Stimulated activated CD8-positive, alpha-beta memory T cell treated with anti-CD3 and anti-CD28 coated beads, Interleukin-15, amount 100 ng/mL, for 4 hours (primary cell): ENCODE measurements at places on chromosomes 7 and 10.

DNA sequence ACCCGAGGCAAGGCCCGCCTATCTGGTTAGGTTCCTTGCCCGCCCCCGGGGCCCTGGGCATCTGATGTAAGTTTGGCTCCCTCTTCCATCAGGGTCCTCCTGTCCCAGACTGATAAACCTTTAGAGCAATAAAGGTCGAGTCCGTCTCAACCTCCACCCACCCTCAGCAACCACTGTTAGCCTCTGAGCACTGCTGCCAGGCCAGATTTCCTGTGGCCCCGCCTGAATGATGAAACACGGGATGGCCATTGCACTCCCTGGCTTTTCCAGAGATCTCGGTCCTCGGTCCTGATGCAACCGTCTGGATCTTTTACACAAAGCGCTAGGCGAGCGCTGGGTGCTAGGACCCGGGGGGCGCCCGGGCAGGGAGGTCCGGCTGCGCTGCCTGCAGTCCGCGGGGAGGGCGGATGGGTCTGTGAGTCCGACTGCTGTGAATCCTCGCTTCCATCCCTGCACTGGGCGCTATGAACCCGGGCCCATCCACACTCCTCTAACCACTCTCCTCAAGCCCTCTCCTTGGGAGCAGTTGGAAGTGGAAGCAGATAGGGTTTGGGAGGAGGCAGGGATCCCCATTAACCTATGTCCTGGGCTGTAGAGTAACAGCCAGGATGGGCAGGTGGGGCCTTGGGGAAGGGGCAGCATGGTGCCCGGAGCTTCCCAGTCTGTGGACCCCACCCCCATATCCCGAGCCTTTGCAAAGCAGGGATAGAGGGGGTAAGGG is 875 bp upstream of the DDIT4 start:
- no peak for DNase-seq

- no peak for DNase-seq
Measured at GRCh38 chr7:6290319-6290741, 17.9 kb upstream of the CYTH3 start.

GRCh38 chr10:15196021-15196834 is 27.7 kb upstream of the NMT2 start:
- DNase-seq = no peak

DNA sequence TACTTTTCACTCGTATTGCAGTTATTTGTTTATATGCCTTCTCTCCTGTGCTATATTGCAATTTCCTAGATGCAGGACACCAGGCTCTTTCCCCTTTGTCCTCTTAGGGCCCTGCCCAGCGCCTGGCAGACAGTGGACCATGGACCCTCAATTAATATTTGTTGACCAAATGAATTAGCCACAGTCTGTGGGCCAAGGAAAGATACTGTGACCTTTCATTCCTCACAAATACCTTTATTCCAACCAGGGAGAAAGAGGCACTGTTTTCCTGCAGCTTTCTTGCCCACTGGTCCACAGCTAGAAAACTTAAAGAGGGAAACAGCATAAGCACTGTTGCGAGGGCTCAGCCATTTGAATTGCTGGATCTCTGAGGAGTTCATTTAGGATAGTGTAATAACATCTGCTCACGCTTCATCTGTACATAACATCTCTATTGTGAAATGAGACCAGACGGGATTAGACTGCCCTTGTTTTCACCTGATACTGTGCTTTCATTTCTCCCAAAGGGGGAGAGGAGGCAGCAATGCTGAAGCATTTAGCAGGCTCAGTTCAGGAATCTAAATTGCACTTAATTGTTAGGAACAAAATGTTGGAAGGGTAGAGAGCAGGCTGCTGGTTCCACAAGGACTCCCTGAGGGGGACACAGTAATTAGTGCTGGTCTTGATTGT is 46.7 kb downstream of the TNS3 start:
- DNase-seq = no peak

GRCh38 chr7:36388423-36388822 is 1.2 kb upstream of the ANLN start:
- DNase-seq = no peak

- DNase-seq = no peak
Measured at GRCh38 chr7:138891446-138891810, 89.8 kb downstream of the KIAA1549 start.

DNA sequence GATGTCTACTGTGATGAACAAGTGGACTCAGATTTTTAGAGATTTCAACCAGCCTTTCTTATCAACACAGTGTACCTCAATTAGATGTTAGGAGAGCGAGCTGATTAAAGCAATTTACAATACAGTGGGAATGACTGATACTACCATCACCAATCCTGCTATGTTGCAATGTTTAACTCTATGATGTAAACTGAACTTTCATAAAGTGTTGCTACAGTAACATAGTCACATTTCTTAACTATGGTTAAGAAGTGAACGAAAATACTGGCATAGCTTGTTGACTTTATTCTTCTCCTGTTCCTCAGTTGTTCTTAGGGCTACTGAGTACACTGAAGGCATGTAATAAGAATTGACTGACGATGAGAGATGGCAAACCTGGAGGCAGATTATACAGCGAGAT is 139.8 kb downstream of the MYOF start:
- no peak for DNase-seq

DNA sequence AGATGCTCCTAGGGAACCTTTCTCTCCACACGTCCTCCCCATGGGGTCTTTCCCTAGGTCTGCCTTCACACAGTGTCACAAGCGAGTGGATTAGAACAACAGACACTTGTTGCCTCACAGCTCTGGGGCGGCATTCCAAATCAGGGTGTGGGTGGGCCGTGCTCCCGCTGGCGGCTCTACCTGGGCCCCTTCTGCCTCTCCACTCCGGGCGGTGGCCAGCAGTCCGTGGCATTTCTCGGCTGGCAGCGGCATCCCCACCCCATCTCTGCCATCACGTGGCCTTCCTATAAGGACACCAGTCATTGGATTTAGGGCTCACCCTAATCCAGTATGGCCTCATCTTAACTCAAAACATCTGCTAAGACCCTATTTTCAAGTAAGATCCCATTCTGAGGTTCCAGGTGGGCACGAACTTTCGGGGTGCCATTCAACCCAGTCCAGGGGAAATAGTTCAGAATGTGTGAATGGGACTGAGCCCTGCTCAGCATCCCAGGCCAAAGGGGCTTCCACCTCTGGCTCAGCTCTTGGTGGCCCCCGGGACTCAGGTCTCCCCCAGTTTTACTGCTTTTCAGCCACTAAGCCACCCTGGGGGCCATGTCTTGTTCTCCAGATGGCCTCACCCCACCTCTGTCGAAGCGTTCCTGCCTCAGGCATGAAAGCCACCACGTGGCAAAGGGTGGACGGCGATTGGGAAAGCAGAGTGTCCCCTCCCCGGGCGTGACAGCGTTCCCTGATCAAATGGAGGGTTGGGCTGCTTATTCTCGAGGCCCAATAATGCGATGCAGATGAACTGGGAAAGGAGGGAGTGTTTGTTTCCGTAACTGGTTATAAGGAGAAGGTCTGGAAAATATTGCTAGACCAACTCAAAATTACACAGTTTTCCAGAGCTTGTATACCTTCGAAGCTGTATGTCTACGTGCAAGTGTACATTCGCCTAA is 350.0 kb downstream of the GLRX3 start:
- no peak for DNase-seq

GRCh38 chr10:120424198-120424464 is 32.9 kb upstream of the PLPP4 start:
- no peak for DNase-seq

DNA sequence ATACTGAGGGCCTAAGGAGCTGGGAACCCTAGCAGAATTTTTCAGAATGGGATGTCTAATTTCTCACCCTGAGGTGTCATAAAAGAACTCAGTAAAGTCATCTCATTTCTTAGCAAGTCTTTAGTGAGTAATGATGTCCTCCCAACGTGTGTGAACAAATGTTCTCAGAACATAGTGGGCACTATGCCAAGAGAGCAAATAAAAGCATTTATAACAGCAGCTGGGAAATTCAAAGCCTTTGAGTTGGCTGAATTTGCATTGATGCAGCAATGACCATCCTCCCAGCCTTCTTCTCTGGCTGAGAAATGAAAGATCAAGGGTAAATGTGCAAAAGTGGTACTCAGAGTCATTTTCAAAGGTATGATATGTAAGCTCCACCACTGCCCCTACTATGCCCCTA is 109.4 kb downstream of the FAM107B start:
- DNase-seq = no peak

DNA sequence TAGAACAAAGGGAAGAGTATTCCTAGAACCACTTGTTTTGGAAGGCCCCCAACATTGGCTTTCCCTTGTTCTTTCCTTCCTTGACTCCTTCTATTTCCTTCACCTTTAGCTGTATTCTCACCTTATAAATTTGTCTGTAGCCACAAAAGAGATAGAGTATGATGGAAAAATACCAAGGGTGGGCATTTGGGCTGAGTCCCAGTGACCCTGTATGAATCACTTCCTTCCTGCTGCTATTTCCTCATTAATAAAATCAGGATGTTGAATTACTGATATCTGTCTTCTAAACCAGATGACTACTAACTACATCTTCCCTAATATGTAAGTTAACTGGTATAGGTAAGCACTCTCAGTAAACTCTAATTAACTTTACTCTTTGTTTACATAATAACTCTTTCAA is 55.1 kb downstream of the IFIT5 start:
- DNase-seq = no peak

- DNase-seq = no peak
Measured at GRCh38 chr10:123771877-123772644, 105.9 kb downstream of the GPR26 start.

DNA sequence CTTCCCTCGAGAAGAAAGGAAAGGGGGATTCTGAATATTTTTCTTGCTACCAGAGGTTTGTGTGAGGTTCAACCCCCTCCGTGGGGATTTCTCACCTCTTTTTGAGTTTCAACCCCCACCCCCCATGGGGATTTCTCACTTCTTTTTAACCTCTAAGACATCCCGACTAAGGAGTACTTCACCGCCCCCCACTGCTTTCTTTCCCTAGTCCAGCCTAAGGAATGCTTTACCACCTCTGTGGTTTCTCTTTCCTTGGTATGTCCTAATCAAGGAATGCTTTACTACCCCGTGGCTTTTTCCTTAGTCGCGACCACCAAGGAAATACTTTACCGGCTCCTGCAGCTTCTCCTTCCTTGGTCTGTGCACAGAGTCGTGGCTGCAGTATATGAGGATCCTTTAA is 149.4 kb downstream of the LYZL1 start:
- no peak for DNase-seq

GRCh38 chr7:121945480-121946236 is 72.7 kb downstream of the PTPRZ1 start:
- DNase-seq = no peak

- no peak for DNase-seq
Measured at GRCh38 chr7:155714702-155715101, 70.2 kb downstream of the RBM33 start.

DNA sequence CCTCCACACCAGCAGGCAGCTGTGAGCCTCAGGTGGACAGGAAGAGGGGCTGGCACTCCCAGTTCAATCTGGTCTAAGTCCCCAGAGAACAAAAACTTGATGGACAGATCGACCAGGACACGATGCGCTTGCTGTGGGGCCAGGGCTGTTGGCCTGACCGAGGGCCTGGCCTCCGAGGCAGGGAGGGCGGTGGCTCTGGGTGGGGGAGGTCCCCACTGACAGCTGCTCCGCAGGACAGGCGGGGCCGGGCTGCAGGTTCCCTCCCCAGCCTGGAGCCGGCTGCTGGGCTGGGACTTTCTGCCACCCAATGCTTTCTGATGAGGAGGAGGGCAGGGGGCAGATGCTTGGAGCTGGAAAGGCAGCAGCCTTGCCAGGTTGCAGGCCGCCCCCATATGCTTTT is 37.4 kb upstream of the ADGRA1 start:
- no peak for DNase-seq

- no peak for DNase-seq
Measured at GRCh38 chr7:38425509-38425908, 152.1 kb upstream of the TARP start.

DNA sequence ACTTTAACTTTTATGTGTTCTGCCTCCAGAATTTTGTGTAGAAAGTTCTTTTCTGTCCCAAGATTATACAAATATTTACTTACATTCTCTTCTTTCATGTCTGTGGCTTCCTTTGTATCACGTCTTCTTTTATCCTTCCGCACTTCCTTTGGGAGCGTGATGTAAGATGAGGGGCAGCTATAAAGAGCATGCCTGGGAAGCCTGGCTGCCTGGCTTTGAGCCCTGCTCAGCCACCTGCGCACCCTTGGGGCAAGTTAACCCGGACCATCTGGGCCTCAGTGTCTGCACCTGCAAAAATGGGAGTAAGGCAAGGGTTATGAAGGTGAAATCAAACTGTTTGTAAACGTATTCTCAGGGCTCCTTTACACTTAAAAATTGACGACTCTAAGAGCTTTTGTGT is 25.2 kb downstream of the PALD1 start:
- DNase-seq = no peak

DNA sequence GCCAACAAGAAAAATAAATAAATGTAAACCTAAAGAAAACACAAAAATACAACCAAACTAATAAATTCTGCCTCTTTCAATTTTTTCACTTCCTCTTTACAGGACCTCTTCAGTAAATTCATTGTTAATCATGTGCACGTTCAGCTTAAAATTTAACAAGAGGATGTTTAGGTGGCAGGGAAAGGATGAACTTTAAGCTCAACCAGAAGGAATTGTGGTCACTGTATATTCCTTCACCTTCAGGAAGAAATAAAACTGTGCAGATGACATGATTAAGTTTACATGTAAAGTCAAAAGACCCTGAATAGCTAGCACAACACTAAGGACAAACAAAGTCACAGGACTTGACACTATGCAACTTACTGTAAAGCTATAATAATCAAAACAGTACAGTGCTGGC is 33.0 kb downstream of the KIF5B start:
- no peak for DNase-seq

DNA sequence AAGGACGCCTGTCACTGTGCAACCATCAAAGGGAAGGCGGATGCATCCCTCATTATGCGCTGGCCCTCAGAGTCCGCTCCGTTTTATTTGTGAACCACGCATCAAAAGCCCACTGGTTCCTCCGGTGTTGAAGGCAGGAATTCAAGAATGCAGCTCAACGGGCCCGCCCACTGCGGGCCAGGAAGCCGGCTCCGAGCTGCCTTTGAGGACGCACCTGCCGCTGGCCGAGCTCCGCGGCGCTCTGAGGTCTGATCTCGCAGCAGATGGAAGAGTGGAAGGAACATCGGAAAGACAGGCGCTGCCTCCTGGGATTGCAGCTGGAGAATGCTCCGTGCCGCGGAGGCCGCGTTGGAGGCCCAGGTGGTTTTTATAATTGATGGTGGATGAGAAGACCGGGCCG is 56.9 kb upstream of the ADGRA1 start:
- no peak for DNase-seq

- no peak for DNase-seq
Measured at GRCh38 chr7:70935311-70935710, 196.6 kb upstream of the GALNT17 start.

DNA sequence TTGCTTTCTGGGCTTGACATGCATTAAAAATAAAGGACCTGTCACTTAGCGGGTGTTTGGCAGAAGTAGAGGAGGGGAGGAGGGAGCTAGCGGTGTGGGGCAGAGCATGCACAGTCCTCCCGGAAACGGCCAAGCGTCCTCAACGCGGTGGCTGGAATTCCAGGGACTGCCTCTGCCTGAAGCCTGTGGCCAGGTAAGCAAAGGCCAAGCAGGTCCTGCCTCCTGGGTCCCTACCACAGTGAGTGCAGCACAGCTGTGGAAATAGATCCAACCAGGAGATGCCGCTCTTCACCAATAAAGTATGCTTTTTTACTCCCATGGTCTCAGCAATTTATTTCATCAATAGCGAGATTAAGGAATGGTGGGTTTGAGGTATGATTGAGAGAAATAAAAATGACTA is 323.4 kb downstream of the WDR37 start:
- DNase-seq = no peak

GRCh38 chr7:77544518-77544917 is 7.4 kb downstream of the PTPN12 start:
- DNase-seq = no peak

GRCh38 chr7:17994079-17994850 is 33.4 kb downstream of the PRPS1L1 start:
- no peak for DNase-seq
